ENCODE measurements at places on chromosomes 3 and 15.

GRCh38 chr3:45841420-45841756, 531 bp downstream of the LZTFL1 start:
- DNase-seq, result peak; percentile 33

GRCh38 chr3:109387201-109387600, 49.9 kb upstream of the DPPA4 start:
- DNase-seq, result no peak

GRCh38 chr15:99426431-99427105, 139.2 kb upstream of the MEF2A start:
- DNase-seq, result no peak

GRCh38 chr15:69224383-69224782, 63.9 kb downstream of the GLCE start:
- peak; percentile 35 for DNase-seq

DNA sequence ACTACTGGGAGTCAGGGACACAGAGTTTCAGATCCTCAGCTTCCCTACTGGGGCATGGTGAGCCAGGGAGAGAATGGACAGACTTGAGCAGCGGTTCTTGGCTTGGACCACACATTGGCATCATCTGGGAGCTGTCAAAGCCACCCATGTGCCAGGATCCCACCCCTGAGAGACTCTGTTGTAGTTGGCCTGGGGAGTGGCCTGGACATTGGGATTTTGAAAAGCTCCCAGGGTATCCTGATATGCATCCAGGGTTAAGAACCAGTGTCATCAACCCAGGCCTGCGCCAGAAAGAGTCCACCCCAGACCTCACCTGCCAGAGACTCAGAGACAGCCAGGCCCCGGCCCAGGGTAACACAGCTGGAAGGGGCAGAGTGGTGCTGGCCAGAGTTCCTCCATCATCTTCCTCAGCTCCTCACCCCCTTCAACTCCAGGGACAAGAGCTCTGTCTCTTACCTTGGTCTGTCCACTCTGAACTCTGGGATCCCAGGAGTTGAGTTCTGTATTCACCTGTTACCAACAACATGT, 33.0 kb upstream of the CHRNB4 start:
- DNase-seq, result no peak

DNA sequence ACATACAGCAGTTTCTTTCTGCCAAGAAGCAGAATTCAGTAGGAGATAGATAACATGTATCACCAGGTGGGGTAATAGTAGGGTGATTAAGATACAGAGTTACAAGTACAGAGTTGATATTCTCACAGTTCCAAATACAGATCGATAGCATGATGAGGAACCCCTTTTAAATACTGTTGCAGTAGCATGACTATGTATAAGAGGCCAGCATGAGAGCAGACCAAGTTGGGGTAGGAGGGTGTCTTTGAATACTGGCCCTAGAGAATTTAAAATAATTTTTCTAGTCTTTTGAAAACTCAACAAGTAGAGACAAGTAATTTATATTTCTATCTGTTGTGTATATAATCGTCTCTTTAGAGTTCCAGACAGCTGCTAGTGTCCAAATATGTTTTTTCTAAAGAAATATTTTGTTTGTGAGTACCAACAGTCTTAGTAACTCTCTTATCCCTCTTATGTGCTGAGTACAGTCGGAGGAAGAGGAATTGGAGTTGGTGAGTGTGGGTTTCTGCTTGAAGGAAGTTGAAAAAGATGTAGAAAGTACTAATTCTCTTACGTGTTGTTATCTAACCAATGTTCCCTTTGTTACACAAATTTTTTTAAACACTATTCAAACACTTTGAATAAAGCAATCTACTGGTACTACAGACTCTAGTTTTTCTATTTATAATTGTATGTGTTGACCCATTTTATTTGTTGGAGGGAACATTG, 30.2 kb downstream of the LYSMD4 start:
- DNase-seq, result peak; percentile 69

DNA sequence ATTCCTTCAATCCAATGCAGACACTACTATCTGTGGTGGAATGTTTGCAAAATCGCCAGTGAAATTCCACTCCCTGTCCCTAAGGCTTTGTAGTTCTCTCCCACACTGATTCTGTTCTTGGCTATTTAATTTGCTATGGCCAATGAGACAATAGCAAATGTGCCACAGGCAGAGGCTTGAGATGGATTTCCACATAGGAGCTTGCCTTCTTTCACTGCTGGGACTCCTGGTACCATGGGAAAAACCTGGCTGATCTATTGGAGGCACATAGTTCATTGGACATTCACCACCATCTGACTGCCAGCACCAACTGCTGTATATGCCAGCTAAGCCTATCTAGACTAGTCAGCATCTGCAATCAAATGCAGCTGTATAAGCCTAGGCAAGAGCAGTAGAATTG, 103.8 kb downstream of the NR1D2 start:
- DNase-seq, result peak; percentile 26

DNA sequence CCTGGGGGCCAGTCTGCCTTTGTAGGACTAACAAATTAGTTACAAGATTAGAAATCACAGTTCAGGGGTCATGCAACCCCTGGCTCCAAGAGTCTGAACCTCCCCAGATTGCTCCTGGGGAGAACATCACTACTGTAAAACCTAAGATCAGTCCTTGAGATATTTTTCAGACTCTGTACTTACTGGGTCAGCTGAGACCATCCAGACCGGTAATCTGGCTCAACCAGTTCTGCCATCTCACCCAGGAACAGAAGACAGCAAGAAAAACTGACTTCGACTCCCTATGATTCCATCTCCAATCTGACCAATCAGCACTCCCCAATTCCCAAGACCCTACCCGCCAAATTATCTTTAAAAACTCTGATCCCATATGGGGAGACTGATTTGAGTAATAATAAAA, 47.5 kb downstream of the NMD3 start:
- no peak for DNase-seq

GRCh38 chr3:110754212-110754916, 317.3 kb upstream of the NECTIN3 start:
- no peak for DNase-seq

DNA sequence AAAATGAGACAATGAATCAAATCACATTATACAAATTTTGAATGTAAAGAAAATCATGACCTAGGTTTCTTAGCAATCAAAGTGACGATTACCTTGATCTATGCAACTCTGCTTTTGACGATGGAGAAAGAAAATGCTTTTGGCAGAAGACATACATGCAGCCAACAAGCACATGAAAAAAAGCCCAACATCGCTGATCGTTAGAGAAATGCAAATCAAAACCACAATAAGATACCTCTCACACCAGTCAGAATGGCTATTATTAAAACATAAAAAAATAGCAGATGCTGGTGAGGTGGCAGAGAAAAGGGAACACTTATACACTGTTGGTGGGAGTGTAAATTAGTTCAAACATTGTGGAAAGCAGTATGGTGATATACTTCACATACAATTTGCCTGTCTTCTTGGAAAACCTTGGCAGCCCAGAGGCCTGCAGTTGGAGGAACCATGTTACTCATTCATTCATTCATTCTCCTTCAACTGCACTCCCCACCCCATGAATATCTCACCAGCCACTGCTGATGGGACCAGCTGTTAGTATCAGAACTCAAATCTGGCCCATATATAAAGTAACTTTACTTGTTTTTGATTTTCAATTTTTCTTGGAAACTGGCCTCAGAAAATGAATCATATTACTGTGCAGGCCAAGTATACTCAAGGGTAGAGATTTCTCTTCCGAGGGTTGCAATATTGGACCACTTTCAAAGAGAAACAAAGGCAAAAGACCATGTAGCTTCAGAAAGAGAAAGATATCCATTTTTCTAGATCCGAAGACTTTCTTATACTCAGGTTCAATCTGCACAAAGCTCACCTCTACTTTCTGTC, 358.6 kb upstream of the ARHGEF26 start:
- no peak for DNase-seq

DNA sequence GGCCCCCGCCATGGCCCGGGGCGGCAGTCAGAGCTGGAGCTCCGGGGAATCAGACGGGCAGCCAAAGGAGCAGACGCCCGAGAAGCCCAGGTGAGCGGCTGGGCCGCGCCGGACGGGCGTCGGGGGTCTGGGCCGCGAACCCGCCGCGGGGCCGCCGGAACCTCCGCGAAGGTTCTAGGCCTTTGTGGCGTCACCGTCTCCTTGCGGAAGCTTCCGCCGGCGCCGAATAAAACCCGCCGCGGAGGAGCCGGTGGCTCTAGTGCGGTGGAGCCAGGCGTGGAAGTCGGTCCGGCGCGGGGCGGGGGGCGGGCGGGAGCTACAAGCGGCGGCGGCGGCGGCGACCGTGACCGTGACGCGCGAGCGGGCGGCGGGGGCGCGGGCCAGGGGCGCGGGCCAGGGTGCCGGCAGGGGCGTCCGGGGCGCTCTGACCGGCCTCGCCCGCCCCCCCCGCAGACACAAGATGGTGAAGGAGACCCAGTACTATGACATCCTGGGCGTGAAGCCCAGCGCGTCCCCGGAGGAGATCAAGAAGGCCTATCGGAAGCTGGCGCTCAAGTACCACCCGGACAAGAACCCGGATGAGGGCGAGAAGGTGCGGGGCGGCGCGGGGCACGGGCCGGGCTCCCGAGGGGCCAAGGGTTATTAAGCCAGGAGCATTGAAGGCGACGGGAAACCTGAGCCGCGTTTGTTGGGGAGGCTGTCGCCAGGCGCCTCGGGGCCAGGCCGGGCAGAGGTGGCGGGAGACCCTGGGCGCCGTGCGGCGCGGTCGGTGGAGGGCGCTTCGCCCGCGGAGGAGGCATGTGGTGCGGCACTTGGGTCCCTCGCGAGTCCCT, at the start of gene DNAJA4:
Gene DNAJA4, plus strand, starts transcription at position 259 of the 833 bp plus-strand sequence. Its CDS starts 202 bp downstream, at position 461.
- DNase-seq, result peak; percentile 52

GRCh38 chr3:133469140-133469731, 69.4 kb downstream of the BFSP2 start:
- peak; percentile 85 for DNase-seq

DNA sequence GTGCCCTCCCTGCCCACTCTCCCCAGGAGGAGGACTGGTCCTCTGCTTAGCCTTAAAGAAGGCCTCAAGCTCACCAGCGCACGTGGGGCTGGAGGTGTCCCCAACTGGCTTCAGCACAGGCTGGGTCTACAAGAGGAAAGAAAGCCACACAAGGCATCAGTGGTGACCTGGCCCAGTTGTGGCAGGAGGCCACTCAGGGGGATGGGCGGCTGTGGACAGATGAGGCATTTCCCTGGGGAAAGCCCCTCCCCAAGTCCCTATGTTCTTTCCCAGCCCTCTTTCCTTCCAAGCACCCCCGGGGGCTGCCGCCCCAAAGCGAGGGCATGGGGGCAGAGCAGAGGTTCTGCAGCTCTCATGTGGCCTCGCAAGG, 155.2 kb upstream of the TLE3 start:
- DNase-seq, result no peak

- no peak for DNase-seq
These were observed 4.2 kb downstream of the ALG1L2 start for GRCh38 chr3:130085881-130086280.

- peak; percentile 61 for DNase-seq
These were observed 50.9 kb upstream of the FSIP1 start for GRCh38 chr15:39833515-39833981.

DNA sequence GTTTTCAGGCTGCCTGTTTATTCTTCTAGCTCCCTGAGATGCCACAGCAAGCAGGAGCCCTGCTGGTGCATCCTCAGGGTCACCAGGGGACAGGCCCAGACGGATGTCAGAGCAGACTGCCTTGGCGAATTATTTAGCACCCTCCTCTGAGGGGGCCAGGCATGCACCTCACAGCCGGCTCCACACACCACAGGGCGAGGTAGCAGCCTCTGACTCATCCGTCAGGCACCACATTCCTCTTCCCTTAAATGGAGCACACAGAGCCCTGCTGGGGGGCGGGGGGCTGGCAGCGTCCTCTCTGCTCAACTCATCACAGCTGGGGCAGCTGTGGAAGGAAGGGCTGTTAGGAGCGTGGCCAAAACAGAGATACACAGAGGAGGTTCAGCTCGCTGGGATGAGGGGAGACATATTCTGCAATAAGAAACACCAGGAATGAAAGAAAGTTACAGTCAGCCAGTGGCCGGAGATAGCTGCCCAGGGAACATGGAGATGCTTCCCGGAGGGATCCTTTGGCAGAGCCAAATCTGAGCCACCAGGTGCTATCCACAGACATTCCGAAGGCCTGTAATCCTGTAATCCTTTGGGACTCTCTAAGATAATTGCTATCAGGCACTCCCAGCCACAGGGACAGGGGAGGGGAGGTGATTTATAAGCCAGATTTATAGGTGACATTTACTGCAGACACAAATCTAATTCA, 13.9 kb upstream of the PRICKLE2 start:
- DNase-seq, result peak; percentile 98

- DNase-seq, result no peak
These were observed 10.4 kb upstream of the AEN start for GRCh38 chr15:88610701-88611231.

DNA sequence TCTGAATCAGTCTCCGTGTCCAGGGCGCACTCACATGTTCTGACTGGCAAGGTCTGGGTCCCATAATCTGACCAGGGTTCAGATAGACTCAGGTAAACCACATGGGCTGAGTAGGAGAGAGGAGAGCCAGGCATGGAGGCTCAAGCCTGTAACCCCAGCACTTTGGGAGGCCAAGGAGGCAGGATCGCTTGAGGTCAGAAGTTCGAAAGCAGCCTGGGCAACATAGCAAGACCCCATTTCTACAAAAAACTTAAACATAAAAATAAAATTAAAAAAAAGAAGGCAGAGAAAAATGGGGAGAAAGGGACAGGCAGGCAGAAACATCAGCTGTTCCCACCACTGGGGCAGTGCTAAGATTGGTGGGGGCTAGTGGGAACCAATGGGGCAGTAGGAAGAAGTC, 5.4 kb downstream of the TMEM43 start:
- no peak for DNase-seq

DNA sequence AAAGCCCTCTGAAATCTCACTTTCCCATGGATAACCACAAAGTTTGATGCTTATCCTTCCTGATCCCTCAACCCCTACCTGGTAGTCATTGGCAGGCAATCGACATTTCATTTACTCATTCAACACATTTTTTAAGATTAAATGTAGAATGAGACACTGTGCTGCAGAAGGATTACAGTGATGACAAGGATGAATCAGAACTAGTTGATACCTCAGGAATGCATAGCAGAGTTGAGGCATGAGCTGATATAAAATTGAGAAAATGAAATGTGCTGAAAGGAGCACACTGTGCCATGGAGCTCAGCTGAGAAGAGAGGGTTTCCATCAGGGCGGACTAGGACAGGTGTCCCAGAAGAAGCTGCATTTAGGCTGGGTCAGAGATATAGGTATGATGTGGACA, 48.9 kb upstream of the ACTL6A start:
- peak; percentile 42 for DNase-seq

- no peak for DNase-seq
These were observed 125.5 kb upstream of the TRIM42 start for GRCh38 chr3:140552403-140552802.
